ENCODE measurements at places on chromosomes 2 and 18.

DNA sequence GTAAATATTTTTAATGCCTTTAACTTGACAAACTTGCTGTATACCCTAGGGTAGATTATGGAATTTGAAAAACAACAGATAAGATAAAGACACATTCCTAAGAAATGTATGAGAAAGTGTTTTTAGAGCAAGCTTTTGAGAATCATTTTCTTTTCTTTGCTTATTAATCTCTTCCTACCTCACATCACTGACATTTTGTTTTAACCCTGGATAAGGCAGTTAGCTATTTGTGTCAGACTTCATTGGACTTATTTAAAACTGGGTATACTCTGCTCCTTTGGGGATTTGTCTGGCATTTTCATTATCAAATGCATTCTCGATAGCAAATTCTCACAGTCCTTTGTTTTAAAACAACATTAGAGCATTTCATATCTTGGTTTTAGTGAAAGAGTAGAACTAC is 17.2 kb downstream of the EML4 start:
- no peak for DNase-seq

GRCh38 chr2:231717281-231718171 is 9.2 kb downstream of the PTMA start:
- no peak for DNase-seq

- no peak for DNase-seq
Observed at GRCh38 chr2:11708106-11708505, 38.1 kb upstream of the NTSR2 start.

DNA sequence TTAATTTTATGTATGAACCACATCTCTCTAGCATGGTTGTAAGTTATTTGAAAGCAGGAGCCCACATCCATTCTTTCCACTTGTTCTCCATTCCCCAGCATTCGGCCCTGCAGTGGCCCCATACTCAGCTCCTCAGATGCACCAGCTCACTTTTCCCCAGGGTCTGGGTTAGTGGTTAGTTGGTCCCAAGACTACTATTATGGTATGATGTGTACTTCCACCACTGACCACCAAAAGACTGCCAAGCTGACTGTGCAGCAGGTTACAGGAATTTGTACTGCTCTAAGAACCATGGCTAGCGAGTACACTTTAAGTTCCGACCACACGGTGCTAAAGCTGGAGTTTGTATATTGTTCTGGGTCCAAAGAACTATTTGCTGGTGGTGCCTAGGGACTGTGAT is 413.6 kb upstream of the TCF4 start:
- DNase-seq = no peak

GRCh38 chr18:69885841-69886531 is 61.7 kb downstream of the CD226 start:
- DNase-seq = no peak

- no peak for DNase-seq
Observed at GRCh38 chr2:15147591-15147990, 413.5 kb downstream of the NBAS start.

DNA sequence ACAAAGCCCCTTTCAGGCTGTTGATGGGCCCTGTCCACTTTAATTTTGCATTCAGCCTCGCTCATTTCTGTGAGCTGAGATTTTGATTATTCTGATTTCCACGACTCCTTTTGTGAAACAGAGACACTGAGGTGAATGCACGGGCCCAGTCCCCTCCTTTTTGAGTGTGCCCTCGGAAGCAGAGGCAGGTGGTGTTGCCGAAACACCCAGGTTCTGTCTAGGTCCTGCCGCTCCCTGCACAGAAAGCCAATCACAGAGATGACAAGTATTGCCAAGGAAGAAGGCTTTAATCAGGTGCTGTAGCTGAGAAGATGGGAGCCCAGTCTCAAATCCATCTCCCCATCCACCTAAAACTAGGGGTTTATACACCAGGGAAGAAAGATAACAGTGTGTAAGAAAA is 44.2 kb upstream of the EDAR start:
- DNase-seq = no peak

DNA sequence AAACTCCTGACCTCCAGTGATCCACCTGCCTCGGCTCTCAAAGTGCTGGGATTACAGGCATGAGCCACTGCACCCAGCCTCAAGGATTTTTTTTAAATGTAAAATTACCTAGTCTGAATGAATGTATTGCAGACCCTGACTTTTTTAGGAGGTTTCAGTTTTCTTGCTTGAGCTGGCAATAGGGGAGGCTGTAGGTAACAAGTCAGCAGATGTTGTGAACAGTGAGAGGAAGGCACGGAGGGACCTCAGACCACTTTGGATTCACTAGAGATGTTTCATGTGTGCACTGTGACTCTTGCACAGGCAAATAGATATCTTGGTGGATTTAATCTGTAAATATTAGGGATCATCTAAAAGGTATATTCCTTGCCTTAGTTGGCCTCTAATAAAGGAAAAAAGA is 6.4 kb downstream of the NDUFV2 start:
- no peak for DNase-seq

- no peak for DNase-seq
Observed at GRCh38 chr2:45300026-45300750, 290.9 kb upstream of the SIX2 start.

DNA sequence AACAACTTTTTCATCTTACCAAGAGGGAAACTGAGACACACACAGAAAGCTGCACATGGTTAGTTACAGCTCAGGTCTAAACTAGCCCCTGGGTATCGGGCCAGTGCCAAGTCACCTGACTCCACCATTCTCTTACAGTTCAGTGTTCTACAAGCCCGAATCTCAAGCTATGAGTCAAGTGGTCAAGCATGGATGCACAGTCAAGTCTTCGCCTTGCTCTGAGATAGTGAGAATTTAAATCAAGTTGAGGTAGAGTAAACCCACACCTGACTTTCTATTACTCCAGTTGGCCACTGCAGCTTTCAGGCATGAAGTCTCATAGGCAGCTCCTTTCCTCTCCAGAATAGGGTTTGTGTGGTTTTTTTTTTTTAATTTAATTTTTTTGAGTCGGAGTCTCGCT is 34.5 kb upstream of the ARL5A start:
- no peak for DNase-seq

GRCh38 chr2:229118927-229119326 is 152.2 kb downstream of the PID1 start:
- no peak for DNase-seq

- no peak for DNase-seq
Observed at GRCh38 chr18:45734944-45735343, 11.0 kb downstream of the SLC14A1 start.

- no peak for DNase-seq
Observed at GRCh38 chr2:37168217-37168981, 11.6 kb upstream of the EIF2AK2 start.

GRCh38 chr2:75525434-75526310 is 35.1 kb downstream of the EVA1A start:
- DNase-seq = no peak

DNA sequence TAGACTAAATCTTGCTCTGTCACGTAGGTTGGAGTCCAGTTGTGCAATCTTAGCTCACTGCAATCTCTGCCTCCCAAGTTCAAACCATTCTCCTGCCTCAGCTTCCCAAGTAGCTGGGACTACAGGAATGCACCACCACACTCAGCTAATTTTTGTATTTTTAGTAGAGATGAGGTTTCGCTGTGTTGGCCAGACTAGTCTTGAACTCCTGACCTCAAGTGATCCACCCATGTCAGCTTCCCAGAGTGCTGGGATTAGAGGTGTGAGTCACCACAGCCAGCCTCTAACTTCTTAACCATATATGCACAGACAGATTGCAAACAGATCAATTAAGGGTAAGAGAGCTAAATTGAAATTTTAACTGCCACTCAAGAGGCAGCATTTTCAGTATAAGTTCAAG is 22.1 kb upstream of the CNGA3 start:
- DNase-seq = no peak

DNA sequence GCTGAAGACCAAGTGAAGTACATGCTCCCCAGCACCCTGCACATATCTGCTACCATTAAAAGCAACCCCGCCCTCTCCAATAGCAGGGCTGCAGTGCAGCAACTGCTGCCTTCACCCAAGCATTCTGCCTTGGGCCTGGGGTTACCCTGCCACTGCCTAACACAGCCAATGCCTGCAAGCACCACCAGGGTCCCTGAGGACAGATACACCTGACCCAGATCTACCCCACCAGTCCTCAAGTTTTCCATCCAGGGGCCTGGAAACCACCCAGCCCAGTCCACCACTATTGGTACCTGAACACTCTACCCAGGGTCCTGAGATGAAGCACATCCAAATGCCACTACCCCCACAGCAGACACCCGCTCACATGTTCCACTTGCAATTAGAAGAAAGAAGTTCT is 181.1 kb upstream of the RBBP8 start:
- no peak for DNase-seq

DNA sequence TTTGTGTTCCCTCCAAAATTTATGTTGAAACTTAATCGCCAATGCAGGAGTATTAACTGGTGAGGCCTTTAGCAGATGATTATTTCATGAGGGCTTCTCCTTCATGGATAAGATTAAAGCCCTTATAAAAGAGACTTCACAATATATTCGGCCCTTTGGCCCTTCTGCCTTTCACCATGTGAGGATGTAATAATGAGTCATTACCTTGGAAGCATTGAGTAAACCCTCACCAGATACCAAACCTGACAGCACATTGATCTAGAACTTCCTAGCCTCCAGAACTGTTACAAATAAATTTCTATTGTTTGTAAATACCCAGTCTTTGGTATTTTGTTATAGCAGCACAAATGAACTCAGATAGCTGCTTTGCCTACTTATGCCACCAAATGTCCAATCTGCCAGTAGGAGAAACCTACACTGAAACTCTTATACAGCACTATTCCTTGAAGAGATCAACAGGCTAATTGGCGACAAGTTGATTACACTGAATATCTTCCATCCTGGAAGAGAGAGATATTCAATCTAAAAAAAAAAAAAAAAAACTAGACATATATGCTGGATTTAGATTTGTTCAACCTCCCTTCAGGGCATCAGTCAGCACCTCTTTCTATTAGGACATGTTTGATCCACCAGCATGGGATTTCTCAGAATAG is 125.9 kb upstream of the COL5A2 start:
- no peak for DNase-seq

DNA sequence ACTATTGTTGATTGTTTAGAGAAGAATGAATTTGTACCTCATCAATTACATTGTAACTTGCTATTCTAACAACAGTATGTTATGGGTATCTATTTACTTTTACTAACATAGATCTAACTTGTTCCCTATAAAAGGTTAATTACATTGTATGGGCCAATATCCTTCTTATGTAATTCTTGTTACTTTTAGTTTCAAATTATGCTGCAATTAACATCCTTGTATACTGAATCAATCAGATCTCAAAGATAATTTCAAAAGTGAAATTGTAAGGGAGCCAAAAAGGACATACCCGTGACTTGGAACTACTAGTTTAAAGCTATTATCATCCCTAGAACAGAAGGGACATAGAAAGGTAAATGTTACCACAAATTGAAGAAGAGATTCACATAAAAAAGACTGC is 79.9 kb upstream of the RIT2 start:
- no peak for DNase-seq

GRCh38 chr2:62141142-62141740 is 54.7 kb upstream of the B3GNT2 start:
- no peak for DNase-seq

- no peak for DNase-seq
Observed at GRCh38 chr18:39991696-39992265, 1963.3 kb upstream of the PIK3C3 start.

GRCh38 chr2:74474899-74475298 is 2.4 kb upstream of the MRPL53 start:
- DNase-seq = no peak

DNA sequence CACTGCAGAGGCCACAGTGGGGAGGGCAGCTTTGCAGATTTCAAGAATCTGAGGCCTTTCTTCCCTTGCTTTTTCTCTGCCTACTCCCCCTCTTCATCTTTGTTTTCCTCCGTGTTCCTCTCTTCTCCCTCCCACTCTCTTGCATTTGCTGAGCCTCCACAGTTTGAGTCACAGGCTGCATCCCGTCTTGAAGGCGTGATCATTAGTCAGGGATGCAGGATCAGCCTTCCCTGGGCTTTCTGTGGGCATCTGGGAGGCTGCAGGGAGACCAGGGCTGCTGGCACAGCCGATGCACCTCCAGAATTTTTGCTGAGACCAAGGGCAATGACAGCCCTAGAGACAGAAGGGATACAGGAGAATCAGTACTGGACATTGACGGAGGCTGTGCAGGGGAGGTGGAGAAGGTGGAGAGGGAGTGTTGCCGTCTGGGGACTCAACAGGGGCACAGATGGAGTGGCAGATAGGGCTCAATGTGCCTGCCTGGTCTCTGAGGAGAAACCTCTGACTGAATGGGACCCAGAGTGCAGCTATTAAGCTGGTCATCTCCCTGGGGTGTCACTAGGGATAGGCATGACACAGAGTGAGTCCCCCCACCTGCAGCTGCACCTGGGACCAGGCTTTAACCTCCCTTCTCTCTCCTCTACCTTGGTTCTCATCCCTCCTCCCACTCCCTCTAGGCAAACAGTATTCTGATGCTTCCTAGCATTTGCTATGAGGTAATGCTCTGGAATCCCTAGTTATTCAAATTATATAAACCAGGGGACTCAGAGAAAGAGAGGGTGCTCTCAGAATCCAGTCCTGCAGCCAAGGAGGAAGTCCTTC is 29.0 kb upstream of the DNAJC27 start:
- no peak for DNase-seq

GRCh38 chr2:38613849-38614213 is 11.1 kb upstream of the HNRNPLL start:
- DNase-seq = no peak

GRCh38 chr18:49630246-49630699 is 68.4 kb downstream of the LIPG start:
- DNase-seq = no peak

DNA sequence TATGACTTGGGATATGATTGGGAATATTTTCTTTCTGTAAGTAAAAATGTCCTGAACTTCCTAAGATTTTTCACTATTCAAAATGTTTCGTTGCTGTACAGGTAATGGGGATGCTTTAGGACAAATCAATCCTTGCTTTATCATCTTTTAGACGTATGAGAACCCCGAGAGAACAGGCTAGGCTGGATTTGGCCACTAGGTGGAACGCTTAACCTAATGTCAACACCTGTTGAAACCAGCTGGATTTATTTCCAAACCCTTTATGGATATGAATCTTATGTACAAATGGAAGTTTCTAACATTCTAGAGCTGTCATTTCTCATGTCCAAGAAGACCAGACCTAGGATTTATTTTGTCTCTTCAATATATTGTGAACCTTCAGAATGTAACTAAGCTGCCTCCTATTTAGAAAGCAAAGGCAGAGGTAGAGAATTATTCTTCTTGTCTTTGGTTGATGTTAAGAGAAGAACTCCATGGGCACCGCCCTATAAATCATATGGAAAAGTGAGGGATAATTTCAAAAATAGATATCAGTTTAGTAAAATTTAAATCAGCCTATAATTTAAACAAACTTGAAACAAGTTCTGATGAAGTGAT is 96.7 kb downstream of the PMAIP1 start:
- no peak for DNase-seq

- DNase-seq = no peak
Observed at GRCh38 chr2:182898718-182899117, 32.3 kb upstream of the FRZB start.

- no peak for DNase-seq
Observed at GRCh38 chr2:215019521-215020145, 118.8 kb downstream of the ABCA12 start.

- DNase-seq = no peak
Observed at GRCh38 chr2:64819361-64819760, 165.6 kb upstream of the SERTAD2 start.

GRCh38 chr2:157024129-157024528 is 233.4 kb upstream of the GALNT5 start:
- DNase-seq = no peak
